ENCODE measurements at places on chromosomes 11 and 22.

DNA sequence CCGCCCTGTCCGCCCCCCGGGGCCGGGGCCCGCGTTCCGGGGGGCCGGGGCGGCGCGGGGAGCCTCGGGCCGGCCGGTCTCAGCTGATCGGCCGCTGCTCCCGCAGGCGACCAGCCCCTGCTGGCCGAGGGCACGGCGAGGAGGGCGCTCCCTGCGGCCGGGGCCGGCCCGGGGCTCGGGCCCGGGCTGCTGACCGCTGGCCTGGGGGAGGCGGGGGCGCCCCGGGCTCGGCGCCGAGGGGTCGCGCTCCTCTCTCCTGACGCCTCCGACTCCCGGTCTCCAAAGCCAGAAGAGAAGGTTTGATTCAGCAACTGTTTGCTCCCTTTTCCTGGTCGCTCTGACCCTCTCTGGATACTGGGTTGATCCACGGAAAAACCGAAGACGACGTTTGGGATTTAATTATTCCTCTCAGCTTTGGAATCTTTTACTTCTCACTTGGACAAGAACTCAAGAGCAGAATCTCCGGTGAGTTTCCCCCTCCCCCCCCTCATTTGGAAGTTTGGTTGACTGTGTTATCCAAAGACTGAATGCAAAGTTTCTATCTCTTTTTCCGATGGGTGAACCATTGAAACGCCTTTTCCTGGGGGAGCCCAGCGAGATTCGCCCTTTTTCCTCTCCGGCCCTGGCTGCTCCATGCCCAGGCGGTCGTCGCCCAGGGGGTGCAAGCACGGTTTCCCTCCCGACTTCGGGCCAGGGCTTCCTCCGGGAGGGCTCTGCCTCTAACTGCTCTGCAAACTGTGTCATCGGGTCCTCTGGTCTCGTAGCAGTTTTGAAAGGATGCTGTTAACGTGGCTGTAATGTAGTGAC lies 725 bp downstream of the KDM2A start:
- peak; percentile 27 for DNase-seq

GRCh38 chr11:44186321-44186930 lies 90.9 kb downstream of the EXT2 start:
- DNase-seq, result no peak

GRCh38 chr22:30127749-30128166 lies 47.5 kb downstream of the HORMAD2 start:
- no peak for DNase-seq

GRCh38 chr22:48238284-48238915 lies 1476.0 kb downstream of the TBC1D22A start:
- no peak for DNase-seq

DNA sequence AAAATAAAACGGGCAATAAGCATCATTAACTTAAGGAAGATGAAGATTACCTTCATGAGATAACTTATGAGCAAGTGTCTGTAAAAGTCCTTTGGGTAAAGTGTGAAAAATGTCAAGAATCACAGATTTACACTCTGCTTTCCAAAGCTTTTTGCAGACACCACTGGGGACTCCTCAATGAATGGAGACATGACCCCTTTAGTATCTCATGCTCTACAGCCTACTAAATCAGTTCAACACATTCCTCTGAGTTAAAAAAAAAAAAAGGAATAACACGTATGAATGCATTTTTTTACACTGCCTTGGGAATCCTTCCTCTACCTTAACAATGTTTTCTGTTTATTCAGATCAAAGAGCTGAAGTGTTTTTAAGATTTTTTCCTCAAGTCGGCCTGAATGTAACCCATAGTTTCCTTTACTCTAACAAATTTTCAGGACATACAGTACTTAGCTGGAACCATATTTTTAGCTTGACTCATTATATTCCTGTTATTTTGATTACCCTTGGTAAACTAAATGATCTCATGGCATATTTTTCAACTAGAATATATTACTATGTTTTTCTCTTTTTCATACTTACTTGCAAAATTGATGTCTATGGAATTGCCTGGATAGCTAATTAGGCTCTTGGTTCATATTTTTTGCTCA lies 25.9 kb upstream of the RAB30 start:
- DNase-seq, result no peak

DNA sequence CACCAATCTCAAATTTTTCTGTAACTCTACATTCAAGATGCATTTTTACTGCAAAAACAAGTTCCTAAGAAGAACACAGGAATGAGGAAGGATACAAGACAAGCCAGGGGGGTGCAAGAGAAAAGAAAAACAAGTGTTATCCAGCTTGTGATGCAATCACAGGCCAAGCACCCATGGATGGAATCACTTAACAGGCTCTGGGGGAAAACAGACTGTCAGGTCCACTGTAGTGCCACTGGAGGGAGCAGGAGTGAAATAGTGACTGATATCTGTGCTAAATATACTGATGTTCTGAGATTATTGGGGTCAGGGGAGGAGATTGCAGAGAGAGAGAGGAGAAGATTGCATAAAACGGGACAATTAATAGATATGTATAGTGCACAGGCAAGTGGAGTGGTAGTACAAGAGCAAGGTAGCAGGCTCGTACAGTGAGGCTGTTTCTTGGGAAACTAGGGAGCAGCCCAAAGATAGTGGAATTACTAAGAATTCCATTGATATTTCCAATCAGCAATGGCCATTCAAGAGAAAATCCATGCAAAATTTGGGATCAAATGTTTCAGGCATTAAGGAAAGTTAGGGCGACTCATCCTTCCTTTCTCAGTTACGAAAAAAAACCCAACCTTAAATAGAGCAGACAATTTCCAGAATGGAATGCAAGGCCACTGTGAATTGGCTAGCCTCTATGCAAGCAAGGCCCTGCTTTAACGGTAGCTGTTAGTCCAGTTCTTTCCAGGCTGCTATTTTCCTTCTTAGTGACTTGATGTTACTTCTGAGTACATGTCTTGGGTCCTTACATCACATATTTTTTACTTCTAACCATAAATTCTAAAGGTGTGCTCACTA lies 52.2 kb upstream of the CEP126 start:
- no peak for DNase-seq

GRCh38 chr11:27418356-27418755 lies 54.2 kb downstream of the LGR4 start:
- no peak for DNase-seq

DNA sequence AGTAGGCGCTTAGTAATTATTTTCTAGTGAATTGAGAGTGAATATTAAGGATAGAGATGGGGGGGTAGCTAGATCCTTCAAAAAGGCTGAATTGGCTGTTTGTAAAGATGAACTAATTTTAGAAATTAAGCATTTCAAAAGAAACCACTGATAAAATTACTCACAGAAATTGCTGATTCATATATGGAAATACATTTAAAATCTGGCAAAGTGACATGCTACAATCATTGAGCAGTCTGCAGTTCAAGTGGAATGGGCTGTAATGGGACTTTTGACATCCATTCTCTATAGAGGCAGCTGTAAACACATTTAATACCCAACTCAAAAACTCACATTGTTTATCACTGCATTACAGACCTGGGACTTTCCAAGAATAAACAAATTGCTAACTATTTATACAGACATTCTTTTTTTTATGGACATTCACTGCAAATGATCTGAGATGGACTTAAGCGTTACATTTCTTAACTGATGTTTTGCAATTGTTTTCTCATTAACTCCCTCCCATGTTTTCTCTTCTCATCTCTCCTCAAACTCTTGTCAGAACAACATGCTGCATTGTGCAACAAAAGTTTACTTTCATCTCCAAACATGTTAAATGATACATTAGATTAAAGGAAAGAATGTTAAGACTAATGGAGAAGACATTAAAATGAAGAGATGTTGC lies 42.1 kb upstream of the MMP7 start:
- no peak for DNase-seq

DNA sequence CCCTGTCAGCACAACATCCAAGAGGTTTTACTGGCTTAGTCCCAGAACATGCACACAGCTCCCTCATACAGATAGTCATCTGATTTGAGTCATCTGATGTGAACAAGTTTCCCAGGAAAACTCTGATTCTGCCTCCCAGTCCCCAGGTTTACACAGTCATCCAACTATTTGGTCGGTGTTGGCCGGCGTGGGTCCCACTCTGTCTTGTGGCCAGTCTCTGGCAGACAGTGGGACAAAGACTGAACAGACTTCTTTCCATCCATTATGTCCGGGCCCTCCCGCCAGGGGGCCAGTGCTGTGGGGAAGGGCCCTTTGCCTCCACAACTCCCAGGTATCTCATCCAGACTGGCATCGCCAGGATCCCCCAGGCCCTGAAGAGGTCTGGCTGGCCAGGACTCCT lies 60.0 kb downstream of the BTG4 start:
- DNase-seq, result no peak

GRCh38 chr11:110380836-110381622 lies 48.7 kb upstream of the FDX1 start:
- no peak for DNase-seq

DNA sequence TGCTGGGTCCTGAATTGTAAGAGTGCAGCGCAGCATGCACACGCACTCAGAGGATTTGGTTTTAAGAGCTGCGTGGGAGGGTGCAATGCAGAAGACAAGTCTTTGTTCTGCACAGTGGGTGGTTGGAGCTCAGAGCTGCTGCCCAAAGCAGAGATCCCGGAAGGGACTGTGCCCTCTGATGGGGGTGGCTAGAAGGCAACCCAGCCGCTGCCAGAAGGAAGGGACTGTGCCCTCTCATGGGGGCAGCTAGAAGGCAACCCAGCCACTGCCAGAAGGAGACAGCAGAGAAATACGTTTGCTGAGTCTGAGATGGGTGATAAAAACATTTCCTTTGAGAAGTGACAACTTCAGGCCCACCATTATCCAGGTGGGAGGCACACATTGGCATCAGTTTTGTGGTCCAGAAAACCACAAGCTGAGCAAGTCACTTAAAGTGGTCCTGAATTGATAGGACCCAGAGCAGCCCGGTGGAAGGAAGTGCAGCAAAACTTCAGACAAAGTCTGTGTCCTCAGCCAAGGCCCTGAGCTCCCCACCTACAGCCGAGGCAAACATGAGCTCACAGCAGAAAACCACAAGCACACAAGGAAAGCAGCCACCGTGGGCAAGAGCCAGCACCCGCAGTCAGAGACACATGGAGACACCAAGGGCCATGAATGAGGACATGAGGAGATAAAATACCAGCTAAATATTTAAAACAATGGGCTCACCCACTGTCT lies 4.3 kb downstream of the KRTAP5-6 start:
- DNase-seq, result no peak

GRCh38 chr11:115959081-115959486 lies 454.9 kb upstream of the CADM1 start:
- no peak for DNase-seq
